Coronary artery (tissue), 2 donors: ENCODE measurements at places on chromosomes 5 and 9.

DNA sequence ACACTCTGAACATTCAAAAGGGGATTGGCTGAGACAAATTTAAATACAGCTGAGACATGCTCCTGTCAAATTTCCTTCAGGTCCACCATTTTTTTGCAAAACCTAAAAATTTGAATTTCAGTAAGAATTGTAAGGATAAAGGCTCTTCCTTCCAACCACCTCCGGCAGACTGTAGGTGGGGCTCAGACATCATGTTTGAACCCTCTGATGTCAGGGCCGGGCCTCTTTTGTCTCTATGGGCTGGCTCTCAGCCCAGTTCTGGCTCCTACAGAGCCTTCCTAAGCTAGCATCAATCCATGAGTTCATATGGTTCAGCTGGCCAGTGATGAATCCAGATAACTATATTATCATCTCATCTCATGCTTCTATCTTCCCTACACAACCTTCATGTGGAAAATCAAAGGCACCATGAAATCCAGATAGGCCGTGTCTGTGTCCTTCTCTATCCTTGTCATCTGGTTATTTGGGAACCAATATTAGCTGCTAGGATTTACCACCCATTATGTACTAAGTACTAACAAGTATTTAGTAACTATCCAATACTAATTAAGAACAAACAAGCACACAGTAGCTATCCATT lies 44.2 kb downstream of the NIPSNAP3B start:
- no peak for DNase-seq

- DNase-seq: no peak
Measured at GRCh38 chr9:127635201-127635735, 23.2 kb downstream of the STXBP1 start.

- DNase-seq: no peak
Measured at GRCh38 chr9:121308765-121309164, 40.8 kb downstream of the GSN start.

DNA sequence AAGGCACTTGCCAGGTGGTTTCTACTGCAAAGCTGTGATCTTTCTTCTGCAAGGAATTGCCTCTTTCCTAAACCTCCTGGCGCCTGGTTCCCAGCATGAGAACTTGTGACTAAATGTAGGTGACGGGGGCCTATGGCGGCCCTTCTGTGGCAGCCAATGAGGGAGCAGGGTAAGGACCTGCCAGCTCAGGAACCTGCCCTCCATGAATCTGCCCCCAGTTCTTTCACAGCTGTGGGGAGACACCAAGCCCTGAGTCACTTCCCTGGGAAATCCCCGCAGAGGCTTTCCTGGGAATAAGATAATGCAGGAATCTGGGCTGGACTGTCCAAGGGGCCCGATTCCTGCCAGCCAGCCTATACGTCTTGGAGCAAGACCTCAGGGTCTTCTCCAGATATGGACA lies 56.7 kb upstream of the CTNNA1 start:
- DNase-seq: no peak

GRCh38 chr5:158737536-158738027 lies 362.1 kb downstream of the EBF1 start:
- DNase-seq: no peak

DNA sequence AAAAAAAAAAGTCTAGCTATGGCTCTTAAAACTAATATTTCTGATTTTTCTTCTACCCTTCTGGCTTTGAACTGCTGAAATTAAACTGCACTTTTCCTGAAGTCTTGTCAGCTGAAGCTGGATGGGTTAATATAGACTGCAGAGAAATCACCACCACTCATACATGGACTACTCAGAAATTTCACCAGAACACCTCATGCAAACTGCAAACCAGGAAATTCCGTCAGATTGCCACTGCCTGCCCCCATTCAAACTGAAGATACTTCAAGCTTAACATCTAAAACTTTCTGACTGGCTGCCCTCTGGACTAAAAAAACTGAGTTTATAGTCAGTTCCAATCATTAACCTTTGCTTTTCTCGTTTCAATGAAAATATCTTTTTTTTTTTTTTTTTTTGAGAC lies 11.6 kb upstream of the ANXA2R start:
- no peak for DNase-seq

- DNase-seq: no peak
Measured at GRCh38 chr5:4205398-4205797, 609.8 kb downstream of the IRX1 start.

GRCh38 chr5:38008198-38008597 lies 168.4 kb upstream of the GDNF start:
- DNase-seq: no peak

- DNase-seq: no peak
Measured at GRCh38 chr9:121707477-121708424, 56.3 kb downstream of the DAB2IP start.

- DNase-seq: no peak
Measured at GRCh38 chr5:848671-849111, 2.1 kb downstream of the ZDHHC11 start.

GRCh38 chr9:133959171-133959570 lies 33.0 kb downstream of the VAV2 start:
- DNase-seq: no peak

GRCh38 chr9:136653323-136654079 lies 9.2 kb upstream of the EGFL7 start:
- no peak for DNase-seq

GRCh38 chr9:134942011-134942787 lies 24.5 kb upstream of the FCN1 start:
- no peak for DNase-seq

DNA sequence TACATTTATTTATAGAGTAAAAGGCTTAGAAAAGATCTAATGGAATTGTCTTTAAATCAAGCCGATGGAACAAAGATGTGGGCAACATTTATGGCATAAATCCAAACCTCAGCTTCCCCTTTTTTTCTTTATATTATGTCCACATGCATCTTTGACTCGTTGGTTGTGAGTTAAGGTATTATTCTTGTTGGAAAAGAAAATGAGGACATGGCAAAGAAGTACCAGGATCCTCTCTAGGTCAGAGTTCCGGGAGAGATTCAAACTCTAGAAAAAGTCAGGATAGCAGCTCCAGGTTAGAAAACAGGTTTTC lies 508 bp upstream of the NME5 start:
- no peak for DNase-seq

DNA sequence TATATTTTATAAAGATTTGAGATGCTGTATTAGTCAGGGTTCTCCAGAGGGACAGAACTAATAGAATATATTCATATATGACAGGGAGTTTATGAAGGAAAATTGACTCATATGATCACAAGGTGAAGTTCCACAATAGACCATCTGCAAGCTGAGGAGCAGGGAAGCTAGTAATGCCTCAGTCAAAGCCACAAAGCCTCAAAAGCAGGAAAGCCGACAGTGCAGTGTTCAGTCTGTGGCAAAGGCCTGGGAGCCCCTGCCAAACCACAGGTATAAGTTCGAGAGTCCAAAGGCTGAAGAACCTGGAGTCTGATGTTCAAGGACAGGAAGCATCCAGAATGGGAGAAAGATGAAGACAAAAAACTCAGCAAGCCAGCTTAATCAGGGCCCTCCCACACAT lies 382.2 kb downstream of the LRRC70 start:
- DNase-seq: no peak

DNA sequence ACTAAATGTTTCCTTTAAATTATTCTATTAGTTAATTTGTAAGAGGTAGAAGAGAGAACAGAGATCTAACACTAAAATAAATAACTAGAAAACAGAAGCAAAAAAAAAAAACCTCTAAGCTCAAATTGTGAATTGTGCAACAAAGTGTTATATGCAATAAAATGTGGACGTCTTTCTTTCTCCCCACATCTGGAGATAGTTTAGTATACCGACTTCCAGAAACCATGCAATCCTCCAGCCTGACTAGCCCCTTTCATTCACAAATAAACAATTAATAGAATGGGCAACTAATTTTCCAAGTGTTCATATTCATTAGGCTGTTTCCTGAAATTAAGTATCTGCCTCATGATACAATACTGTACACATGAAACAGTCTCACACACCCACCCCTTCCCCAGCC lies 258.5 kb downstream of the BNC2 start:
- DNase-seq: no peak

GRCh38 chr5:68661237-68661636 lies 432.6 kb upstream of the SLC30A5 start:
- DNase-seq: no peak

- DNase-seq: no peak
Measured at GRCh38 chr5:23042226-23042625, 189.1 kb upstream of the CDH12 start.

- DNase-seq: no peak
Measured at GRCh38 chr5:178535299-178536175, 54.7 kb downstream of the COL23A1 start.

- no peak for DNase-seq
Measured at GRCh38 chr9:87378676-87379075, 119.0 kb upstream of the DAPK1 start.

- no peak for DNase-seq
Measured at GRCh38 chr5:60494144-60494543, 205.8 kb downstream of the DEPDC1B start.

GRCh38 chr9:134559013-134559412 lies 82.6 kb upstream of the COL5A1 start:
- peak; percentile 28 for DNase-seq
